ENCODE measurements at places on chromosomes 3 and 15.
A peak's percentile ranks its signal among the peaks of the same experiment; 100 is the strongest.

GRCh38 chr15:89801471-89802195 is 13.0 kb downstream of the ANPEP start:
- no peak for DNase-seq
- H3K27ac ChIP-seq: no peak overlapping the region
- H3K4me3 ChIP-seq: no peak overlapping the region

GRCh38 chr3:27165321-27165721 is 203.9 kb downstream of the NEK10 start:
- H3K27ac ChIP-seq: no peak overlapping the region
- no peaks in the 10 kb centered on the region for H3K36me3 ChIP-seq
- H3K4me3 ChIP-seq: no peak overlapping the region
- H3K27me3 ChIP-seq: no peaks in the 10 kb centered on the region
- peaks cover 17% of the 10 kb centered on the region for H3K4me1 ChIP-seq

- H3K4me1 ChIP-seq: peaks cover 25% of the 10 kb centered on the region
- DNase-seq: peak; percentile 38
- no peaks in the 10 kb centered on the region for H3K36me3 ChIP-seq
- H3K27ac ChIP-seq: peak overlapping the region; percentile 99
Measured at GRCh38 chr15:82850731-82851130, 41.3 kb downstream of the WHAMM start.

- peaks cover 10% of the 10 kb centered on the region for H3K27me3 ChIP-seq
- peaks cover 19% of the 10 kb centered on the region for H3K4me1 ChIP-seq
Measured at GRCh38 chr3:58025837-58026569, 17.8 kb downstream of the FLNB start.

- H3K4me1 ChIP-seq: no peaks in the 10 kb centered on the region
- no peak overlapping the region for H3K27ac ChIP-seq
- DNase-seq: peak; percentile 25
- H3K36me3 ChIP-seq: no peaks in the 10 kb centered on the region
- H3K27me3 ChIP-seq: no peaks in the 10 kb centered on the region
- no peak overlapping the region for H3K4me3 ChIP-seq
Measured at GRCh38 chr3:115040673-115041286, 106.3 kb downstream of the ZBTB20 start.

DNA sequence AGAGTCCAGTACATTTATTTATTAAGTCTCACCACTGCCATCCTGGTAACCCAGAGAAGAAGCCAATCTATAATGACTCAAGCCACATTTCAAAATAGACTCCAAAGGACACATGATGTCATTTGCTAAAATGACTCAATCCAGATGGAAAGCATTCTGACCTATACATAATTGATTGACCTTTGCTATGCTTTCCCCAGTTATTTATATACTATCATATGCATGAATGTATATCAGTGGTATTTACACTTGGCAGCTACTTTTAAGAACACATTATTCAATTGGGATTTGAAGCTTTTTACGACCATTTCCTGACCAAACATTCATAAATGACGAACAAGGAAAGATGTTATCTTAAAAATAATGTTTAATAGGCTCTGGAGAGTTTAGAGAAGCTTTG is 297.2 kb downstream of the FHIT start:
- no peak for DNase-seq
- no peak overlapping the region for H3K27ac ChIP-seq
- H3K4me3 ChIP-seq: no peak overlapping the region
- H3K4me1 ChIP-seq: no peaks in the 10 kb centered on the region
- no peaks in the 10 kb centered on the region for H3K27me3 ChIP-seq

DNA sequence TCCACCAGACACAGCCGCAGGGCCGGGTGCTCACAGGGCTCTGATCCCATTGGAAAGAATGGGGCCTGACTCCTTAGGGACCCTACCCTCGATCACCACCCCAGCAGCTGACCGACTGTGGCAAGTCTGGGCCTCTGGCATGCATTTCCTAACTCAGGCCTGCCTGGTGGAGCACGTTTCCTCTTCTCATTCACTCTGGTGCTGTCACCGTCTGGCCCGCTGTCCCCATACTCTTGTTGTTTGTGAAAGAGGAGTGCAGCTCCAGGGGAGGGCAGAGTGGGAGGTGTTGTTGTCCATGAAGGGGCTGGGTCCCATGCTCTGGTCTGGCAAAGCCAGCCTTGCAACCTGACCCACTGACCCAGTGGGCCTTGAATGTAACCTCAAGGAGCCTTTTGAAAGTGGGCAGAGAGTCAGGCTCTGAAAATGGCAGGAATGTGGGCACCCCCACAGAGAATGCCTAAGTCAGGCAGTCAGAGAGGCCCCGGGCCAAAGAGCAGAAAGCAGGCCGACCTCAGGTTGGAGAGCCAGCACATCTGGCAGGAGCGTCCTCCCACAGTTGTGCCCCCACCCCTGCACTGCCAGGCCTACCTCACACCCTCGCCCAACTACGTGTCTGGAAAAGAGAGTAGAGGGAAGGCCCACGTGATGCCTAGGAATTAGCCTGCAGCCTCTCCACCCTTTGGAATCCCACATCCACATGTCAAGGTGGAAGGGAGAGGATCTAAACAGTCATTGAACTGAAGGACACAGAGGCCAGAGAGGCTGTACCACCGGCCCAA is 10.9 kb downstream of the SEMA7A start:
- no peak overlapping the region for H3K4me3 ChIP-seq
- DNase-seq: no peak
- no peaks in the 10 kb centered on the region for H3K36me3 ChIP-seq
- peaks cover 38% of the 10 kb centered on the region for H3K4me1 ChIP-seq

DNA sequence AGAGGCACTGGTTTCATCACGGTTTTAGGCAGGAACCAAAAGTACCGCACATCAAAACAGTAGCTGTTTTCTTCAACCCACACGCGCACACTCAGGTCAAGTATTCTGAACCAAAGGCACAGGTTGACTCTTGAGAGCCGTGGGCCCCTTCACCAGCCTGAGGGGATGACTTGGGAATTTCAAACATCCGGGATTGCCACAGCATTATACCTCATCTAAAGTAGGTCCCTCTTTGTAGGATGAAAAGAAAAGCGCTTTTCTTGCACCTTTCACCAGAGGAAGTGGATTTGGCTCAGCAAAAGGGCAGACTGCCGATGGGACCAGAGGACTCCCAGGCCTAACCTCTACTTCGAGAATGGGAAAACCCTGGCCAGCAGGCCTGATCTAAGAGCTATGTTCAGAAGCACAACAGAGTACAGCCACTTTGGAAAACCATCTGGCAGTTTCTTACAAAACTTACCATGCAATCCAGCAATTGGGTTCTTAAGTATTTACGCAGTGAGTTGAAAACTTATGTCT is 88.2 kb upstream of the PROK2 start:
- no peak overlapping the region for H3K4me3 ChIP-seq
- no peak overlapping the region for H3K27ac ChIP-seq
- peaks cover 1% of the 10 kb centered on the region for H3K27me3 ChIP-seq
- H3K4me1 ChIP-seq: peaks cover 2% of the 10 kb centered on the region
- no peak for DNase-seq

- no peaks in the 10 kb centered on the region for H3K27me3 ChIP-seq
- DNase-seq: no peak
- no peak overlapping the region for H3K27ac ChIP-seq
- H3K4me3 ChIP-seq: no peak overlapping the region
Measured at GRCh38 chr15:41435037-41435786, 18.3 kb downstream of the RTF1 start.

- no peak overlapping the region for H3K4me3 ChIP-seq
- no peaks in the 10 kb centered on the region for H3K27me3 ChIP-seq
- no peaks in the 10 kb centered on the region for H3K4me1 ChIP-seq
- no peak overlapping the region for H3K27ac ChIP-seq
Measured at GRCh38 chr15:41125063-41125669, 9.1 kb upstream of the INO80 start.

DNA sequence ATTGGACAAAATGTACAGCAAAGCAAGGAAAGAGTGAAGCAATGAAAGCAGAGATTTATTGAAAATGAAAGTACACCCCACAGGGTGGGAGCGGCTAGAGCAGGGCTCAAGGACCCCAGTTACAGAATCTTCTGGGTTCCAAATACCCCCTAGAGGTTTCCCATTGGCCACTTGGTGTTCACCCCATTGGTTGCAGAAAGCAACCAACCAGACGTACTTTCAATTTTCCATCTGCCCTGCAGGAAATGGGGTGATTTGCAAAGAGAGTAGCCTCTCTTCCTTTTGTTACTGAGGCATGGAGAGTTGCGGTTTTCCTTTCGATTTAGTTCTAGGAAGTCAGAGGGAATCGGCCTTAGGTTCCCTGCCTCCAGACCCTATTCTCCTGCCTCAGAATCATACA is 2.4 kb downstream of the PML start:
- H3K4me1 ChIP-seq: peaks cover 8% of the 10 kb centered on the region
- no peaks in the 10 kb centered on the region for H3K36me3 ChIP-seq
- no peak overlapping the region for H3K4me3 ChIP-seq
- peaks cover 2% of the 10 kb centered on the region for H3K27me3 ChIP-seq
- no peak overlapping the region for H3K27ac ChIP-seq
- DNase-seq: no peak

DNA sequence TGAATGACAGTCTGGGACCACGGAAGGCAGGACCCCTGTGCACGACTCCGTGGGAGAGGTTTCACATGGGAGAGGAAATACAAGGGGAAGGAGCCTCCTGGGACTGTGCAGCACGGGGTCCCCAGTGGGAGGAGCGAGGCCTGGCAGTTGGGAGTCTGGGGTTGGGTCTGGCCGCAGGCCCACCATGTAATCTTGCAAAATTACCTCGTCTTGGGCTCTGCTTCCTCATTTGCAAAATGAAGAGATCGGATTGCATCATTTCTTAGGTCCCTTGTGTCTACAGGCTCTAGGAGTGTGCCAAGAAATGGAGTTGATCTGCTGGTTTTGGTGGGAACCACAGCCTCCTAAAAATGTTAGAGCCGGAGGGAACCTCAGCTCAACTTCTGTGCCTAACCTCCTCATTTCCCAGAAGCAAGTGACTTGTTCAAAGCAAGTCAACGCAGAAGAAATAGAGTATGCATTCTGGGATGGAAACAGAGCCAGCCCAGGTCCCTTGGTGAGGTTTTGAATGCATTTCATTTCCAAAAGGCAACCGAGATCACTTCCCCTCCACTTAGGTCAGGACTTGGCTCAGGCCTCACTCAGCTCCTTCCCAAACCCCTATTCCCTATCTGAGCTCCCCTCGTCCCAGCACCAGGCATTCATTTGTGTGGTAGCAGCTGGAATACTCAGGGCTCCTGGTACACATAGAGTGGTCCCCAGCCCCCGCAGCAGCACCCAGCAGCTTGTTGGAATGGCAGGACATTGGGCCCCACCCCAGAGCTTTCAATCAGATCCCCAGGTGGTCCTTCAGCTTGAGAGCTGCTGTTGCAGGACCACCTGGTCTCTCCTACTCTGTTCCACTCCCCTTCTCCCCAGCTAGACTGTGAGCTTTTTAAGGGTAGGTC is 267.7 kb downstream of the XXYLT1 start:
- H3K36me3 ChIP-seq: no peaks in the 10 kb centered on the region
- no peak overlapping the region for H3K4me3 ChIP-seq
- no peak for DNase-seq
- H3K27ac ChIP-seq: peak overlapping the region; percentile 54
- H3K27me3 ChIP-seq: peaks cover 6% of the 10 kb centered on the region
- peaks cover 23% of the 10 kb centered on the region for H3K4me1 ChIP-seq

DNA sequence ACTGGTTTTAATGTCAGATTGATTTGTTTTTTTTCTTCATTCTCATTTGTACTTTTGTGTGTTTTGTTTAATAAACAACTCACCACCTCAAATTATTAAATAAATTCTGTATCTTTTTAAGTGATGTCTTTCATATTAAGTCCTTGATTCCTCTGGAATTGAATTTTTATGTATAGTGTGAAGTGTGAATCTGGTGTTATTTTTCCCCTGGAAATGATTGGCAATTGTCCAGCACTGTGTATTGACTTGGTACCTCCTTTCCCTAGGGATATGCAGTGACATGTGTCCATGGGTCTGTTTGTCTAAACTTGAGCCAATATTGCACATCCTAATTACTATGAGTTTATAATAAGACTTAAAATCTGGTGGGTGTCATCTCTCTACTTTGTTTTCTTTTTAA is 2.1 kb downstream of the RNU5B-1 start:
- no peak for DNase-seq
- H3K4me1 ChIP-seq: peaks cover 14% of the 10 kb centered on the region
- H3K4me3 ChIP-seq: peak overlapping the region; percentile 45
- H3K27me3 ChIP-seq: peaks cover 7% of the 10 kb centered on the region

- H3K27ac ChIP-seq: peak overlapping the region; percentile 99
- peaks cover 12% of the 10 kb centered on the region for H3K4me1 ChIP-seq
- DNase-seq: no peak
- peaks cover 2% of the 10 kb centered on the region for H3K27me3 ChIP-seq
- H3K36me3 ChIP-seq: no peaks in the 10 kb centered on the region
- peak overlapping the region; percentile 100 for H3K4me3 ChIP-seq
Measured at GRCh38 chr15:101651554-101652097, 555 bp downstream of the TM2D3 start.

DNA sequence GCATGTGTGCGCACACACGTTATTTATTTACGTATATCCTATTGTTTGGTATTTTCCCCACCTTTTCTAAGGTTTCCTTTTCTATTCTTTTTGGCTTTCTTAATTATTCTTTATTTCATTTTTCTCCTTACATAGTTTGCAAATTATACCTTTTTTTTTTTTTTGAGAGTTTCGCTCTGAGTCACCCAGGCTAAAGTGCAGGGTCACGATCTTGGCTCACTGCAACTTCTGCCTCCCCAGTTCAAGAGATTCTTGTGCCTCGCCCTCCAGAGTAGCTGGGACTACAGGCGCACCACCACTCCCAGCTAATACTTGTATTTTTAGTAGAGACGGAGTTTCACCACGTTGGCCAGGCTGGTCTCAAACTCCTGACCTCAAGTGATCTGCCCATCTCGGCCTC is 20.0 kb upstream of the CILP start:
- DNase-seq: no peak
- no peak overlapping the region for H3K4me3 ChIP-seq
- H3K27me3 ChIP-seq: peaks cover 3% of the 10 kb centered on the region
- no peaks in the 10 kb centered on the region for H3K36me3 ChIP-seq
- no peak overlapping the region for H3K27ac ChIP-seq
- H3K4me1 ChIP-seq: no peaks in the 10 kb centered on the region

GRCh38 chr3:51722362-51722761 is 15.5 kb downstream of the GRM2 start:
- DNase-seq: no peak
- no peaks in the 10 kb centered on the region for H3K36me3 ChIP-seq
- no peak overlapping the region for H3K4me3 ChIP-seq
- peaks cover 10% of the 10 kb centered on the region for H3K27me3 ChIP-seq
- H3K4me1 ChIP-seq: peaks cover 25% of the 10 kb centered on the region
- no peak overlapping the region for H3K27ac ChIP-seq

DNA sequence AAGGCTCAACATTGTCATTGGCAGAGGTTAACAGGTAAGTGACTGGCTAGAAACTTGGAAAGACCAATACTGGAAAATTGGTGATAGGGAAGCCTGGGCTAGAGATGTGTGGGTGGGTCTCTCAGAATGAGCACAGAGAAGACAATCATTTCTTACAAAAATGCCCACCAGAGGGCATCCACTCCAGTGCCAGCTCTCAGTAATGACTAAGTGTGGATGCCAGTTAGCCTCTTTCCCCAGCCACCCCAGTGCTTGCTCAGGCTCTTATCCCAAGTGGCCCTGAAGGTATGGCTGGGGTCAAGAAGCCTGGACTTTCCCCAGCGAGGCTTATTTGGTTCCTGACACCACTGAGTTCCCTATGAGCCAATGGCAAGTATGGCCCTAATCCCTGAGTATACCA is 115.9 kb upstream of the ST8SIA2 start:
- DNase-seq: no peak
- no peaks in the 10 kb centered on the region for H3K4me1 ChIP-seq
- H3K27ac ChIP-seq: no peak overlapping the region
- H3K4me3 ChIP-seq: no peak overlapping the region
- H3K36me3 ChIP-seq: no peaks in the 10 kb centered on the region
- peaks cover 2% of the 10 kb centered on the region for H3K27me3 ChIP-seq

GRCh38 chr3:169939751-169940150 is 26.9 kb upstream of the SEC62 start:
- no peaks in the 10 kb centered on the region for H3K36me3 ChIP-seq
- H3K27me3 ChIP-seq: no peaks in the 10 kb centered on the region
- H3K4me1 ChIP-seq: no peaks in the 10 kb centered on the region
- no peak overlapping the region for H3K4me3 ChIP-seq

Data from glutamatergic neuron (in vitro differentiated cells).